ENCODE measurements at places on chromosomes 4 and X.

DNA sequence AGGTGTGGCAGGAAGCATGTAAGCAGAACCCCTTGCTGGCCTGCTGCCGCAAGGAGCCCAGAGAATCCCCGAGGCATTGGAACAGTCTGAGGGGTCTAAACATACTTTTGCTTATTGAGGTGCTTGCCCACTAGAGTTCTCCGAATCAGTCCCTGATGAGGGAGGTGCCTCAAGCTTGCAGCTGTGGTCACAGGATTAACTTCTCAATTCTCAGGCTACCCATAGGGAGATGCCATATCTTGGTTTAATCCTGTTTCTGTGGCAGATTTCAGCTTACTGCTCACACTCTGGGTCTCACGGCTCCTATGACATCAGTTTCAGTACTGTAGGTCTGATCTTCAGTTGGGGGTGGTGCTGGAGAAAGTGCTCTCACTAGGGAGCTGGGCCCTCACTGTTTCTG lies 39.9 kb downstream of the CCNG2 start:
- peak; percentile 33 for DNase-seq

DNA sequence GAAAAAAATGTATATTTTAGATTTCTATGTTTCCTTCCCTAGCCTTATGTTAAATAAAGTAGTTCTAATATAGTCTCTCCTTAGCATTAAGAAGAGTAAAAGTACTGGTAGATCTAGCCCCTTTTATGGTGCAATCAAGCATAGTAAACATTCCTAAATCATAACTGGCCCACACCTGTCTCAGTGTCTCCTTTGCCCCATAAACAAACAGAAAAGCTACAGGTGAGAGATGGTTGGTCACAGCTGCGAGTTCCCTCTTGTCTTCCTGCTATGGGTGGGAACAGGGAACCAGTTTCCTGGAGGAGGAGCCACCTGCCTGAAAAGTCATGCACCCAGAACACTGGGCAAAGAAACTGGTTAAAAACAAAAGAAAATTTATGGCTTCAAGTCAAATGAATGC lies 16.6 kb downstream of the SOWAHB start:
- DNase-seq: no peak

GRCh38 chr4:117417856-117418255 lies 332.5 kb upstream of the TRAM1L1 start:
- DNase-seq: no peak

GRCh38 chr4:164288578-164288977 lies 465.4 kb upstream of the SMIM31 start:
- no peak for DNase-seq

DNA sequence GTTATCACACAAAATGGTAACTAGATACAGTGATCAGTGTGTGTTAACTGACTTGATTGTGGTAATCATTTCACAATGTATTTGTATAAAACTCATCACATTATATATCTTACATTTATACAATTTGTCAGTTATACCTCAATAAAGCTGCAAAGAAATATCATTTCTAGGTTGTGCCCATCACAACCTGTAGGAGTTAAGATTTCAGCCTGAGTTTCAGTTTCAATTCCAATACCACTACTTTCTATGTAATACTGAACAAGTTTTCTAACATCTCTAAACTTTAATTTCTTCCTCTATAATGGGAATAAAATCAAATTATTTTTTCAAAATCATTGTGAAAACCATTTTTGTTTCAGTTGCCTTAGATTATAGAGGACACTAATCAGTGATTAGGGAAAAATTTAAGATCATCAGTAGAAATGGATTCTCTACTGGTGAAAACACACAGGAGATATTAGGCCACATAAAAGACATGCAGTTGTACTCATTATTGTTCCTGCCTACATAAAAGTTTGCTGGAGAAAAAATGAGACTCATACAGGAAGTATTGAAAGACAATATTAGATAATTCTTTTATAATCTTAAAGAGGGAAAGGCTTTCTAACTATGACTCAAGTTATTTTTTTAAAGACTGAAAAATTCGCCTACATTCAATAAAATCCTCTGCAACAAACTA lies 18.4 kb upstream of the TBC1D1 start:
- DNase-seq: no peak

DNA sequence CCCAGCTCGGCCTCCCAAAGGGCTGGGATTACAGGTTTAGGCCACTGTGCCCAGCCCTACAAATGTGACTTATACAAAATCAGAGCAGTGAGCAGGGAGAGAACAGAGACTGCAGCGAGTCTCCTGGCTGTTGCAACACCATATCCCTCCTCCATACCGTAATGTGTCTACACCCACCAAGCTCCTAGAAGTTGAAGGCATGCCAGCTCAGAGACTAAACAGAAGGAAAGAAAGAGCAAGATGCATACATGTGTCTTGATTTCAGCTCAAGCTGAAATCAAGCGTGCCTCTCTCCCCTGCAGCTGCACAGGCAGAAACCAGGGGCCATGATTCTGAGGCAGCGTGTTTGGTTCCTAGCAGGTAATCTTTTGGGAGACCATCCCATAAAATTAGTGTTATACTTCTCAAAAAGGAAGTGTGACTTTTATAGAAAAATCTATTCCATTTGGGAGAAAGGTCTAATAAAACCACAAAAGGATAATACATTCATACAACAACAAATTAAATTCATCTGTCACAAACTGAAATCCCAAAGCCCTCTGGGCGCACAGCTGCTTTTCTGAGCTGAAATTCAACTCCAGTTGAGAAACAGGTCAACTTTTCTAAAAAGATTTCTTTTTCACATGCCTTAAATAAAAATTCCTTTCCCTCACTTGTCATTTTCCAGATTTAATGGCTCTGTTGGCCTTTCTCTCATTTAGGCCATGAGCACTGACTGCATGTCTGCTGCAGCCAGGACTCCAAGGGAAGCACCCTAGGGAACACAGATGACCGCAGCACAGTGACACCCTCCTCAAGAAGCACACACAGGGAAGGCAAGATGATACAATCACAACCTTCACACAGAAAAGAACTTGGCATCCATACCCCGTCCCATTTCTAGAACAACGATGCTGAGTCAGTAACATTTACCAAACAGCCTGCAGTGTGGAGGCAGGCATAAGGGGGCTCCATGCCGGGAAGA lies 34.4 kb downstream of the AFAP1 start:
- DNase-seq: no peak

GRCh38 chr4:146302822-146303221 lies 88.5 kb downstream of the REELD1 start:
- DNase-seq: no peak

- DNase-seq: no peak
Observed at GRCh38 chr4:89006307-89006706, 50.7 kb downstream of the FAM13A start.

- no peak for DNase-seq
Observed at GRCh38 chr4:48831532-48832030, 693 bp downstream of the OCIAD1 start.

- DNase-seq: no peak
Observed at GRCh38 chr4:75723163-75724065, 963 bp upstream of the USO1 start.

DNA sequence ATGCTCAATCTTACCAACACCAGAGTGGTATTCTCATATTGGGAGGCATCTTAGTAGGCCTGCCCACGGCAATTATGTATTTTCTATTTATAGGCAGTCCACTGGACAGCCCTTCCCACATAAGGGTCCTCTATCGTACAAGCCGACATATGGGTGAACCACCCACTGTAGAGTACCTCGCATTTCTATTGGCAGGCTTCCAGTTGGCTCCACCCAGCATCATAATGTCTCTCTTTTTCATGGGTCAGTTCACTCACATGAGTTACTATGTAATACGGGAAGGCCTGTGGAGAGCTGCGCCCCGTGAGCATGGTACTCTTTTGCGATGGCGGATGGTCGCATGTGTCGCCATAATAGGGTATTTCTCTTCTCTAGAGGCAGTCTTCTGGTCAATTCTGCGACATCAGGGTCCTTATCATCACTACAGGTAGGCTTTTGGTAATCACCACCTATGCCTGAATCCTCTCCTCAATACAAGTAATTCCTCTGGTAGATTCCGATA lies 29.4 kb upstream of the FOXR2 start:
- DNase-seq: no peak

GRCh38 chr4:160826339-160826679 lies 1337.5 kb downstream of the FSTL5 start:
- no peak for DNase-seq

- DNase-seq: no peak
Observed at GRCh38 chr4:155241664-155242063, 33.2 kb downstream of the NPY2R start.

DNA sequence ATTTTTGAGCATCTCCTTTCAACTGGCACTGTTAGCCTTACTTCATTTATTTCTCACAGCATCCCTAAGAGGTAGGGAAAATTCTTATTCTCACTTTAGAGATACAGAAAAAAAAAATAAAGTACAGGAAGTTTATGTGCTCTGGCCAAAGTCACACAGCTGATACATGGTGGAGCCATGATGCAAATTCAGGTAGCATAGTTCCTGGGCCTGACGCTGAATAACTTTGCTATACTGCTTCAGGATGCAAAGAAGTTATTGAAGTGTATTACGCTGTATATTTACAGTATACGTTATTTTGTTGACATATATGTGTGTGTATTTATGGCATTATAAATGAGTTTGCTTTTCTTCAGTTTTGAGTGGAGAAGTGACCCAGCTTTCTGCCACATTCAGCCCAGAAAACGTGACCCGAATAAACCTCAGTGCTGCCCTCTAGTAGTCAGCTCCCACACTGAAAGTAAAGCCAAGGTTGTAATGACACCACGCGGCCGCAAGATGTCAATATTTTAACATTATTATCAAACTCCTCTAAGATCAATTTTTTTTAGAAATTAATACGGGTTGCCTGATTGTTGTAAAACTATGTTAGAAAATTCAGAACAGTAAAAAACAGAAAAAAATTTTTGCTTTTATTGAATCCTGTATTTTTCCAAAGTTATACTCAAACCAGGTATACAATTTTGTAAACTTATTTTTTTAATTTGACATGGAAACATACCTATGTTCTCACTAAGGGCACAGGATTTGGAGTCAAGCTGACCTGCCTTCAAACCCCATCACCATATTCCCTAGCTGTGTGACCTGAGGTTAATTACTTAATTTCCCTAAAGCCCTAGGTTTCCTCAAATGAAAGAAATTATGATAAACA lies 3.8 kb upstream of the GUCY2F start:
- DNase-seq: peak; percentile 61

GRCh38 chr4:108512615-108513505 lies 107.5 kb upstream of the RPL34 start:
- DNase-seq: peak; percentile 54

DNA sequence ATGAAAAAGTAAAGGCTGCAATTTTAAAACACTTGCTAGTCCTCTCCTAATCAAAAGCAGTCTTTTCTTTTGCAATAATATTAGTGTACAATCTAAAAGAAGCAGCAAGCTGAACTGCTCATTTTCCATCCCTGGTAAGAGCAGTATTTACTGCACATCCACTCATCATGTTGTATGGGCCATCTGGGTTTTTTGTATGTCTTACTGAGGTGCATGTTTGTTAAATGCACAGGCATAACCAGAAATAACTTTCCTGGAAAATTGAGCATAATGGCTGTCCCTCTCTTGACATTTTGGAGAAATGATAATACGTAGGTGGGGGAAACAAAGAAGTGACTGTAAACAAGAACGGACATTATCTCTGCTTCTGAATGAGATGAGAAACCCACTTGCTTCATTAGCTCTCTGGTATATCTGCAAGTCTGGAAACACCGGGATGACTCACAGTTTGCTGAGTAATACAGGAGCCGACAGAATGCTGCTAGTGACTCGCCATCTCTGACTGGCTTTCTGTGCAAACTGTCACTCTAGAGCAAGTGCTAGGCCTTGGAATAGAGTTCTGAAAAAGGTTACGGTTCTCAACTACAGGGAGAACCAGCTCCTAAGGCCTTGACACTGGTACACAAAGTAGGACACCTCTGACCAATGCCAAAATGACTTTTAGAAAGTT lies 85.7 kb upstream of the MTM1 start:
- DNase-seq: no peak

GRCh38 chrX:133670383-133670782 lies 255.1 kb upstream of the GPC4 start:
- DNase-seq: no peak

DNA sequence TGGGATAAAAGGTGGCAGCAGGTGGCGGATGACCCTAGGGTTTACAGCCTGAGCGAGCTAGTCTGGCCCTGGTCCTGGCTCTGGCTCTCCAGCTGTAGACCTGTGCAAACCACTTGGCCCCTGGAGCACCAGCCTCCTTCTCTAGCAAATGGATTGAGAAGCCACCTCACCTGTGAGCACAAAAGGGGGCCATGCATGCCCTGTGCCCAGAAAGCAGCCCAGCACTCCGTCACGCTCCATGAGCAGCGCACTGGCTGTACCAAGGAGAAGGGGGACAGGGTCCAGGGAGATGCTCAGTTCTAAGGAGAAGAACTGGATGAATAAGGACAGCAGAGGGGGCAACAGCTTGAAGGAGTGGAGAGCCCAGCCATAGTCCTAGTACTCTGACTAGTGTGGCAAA lies 46.9 kb upstream of the C4orf50 start:
- no peak for DNase-seq

DNA sequence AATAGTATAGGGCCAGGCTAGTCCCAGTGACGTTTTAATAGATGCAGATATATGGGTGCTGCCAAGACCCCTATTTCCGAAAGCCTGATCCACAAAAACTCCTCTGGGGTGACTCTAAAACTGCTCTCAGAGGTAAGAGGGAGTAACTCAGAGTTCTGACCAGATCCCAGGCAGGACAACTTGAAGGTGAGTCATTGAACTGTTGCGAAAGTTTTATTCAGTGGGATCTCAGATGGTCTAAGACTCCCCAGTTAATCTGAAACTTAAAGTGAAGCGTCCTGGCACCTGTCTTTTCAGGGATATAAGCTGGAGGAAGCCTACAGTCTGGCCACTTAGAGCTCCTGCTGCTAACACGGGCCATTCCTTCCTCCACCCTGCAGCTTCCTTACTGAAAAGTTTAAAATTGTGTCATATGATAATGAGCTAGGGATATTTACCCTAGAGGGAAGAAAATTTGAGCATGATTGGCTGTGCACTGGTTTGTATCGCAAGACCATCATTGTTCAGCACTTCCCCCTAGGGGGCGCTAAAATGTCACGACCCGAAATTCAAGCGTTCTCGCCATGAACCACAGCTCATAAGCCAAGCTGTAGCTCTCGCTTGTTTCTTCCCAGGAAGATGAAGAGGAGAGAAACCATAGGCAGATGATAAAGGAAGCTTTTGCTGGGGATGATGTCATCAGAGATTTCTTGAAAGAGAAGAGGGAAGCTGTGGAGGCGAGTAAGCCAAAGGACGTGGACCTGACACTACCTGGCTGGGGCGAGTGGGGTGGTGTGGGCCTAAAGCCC lies 19.5 kb downstream of the UTP14A start:
- DNase-seq: peak; percentile 74

DNA sequence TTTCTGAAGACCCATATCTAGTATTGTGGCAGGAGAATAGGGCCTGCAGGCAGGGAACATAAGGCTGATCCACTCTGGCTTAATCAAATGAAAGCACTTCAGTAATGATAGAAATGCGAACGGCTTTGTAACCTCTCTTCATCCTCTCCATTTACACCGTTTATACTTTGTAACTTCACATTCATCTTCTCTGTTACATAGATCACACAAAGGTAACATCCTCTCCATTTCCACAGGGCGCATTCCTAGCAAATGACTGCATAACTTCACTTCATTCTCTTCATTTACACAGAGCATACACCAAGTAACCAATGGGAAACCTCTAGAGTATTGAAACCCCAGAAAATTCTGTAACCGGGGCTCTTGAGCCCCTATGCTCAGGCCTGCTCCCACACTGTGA lies 65.5 kb upstream of the SLC34A2 start:
- DNase-seq: no peak
